HS-27A (cell line): ENCODE measurements at places on chromosomes 12 and 14.

DNA sequence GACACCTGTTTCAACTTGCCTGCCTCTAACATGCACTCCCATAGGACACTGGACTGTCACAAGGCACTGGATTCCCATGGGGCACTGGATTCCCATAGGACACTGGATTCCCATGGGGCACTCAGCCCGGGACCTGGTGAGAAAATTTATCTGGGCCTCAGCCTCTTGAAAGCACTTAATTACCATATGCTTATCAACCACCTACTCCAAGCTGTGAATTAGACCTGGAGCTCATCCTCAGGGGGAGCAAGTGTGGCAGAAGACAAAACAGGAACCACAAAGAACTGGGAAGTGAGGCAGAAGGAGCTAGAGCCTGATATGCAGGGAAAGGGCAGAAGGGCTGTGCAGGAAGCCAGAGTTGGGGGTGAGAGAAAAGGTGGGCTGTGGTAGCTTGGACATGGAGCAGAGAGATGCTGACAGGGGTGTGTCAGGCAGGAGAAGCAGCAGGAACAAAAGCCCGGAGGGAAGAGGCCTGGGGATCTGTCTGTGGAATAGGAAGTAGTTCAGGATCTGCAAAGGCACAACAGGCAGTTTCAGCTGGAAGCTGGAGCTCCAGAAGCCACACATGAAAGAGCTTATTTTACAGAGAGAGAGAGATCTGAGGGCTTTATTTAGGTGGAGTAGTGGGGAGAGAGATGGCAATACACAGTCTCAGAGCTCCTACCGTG, 3.1 kb downstream of the KRT82 start:
- DNase-seq, result no peak

GRCh38 chr12:120231316-120232011, 30.6 kb upstream of the RPLP0 start:
- peak; percentile 94 for DNase-seq

GRCh38 chr12:25005376-25005775, 56.5 kb upstream of the BCAT1 start:
- no peak for DNase-seq

- no peak for DNase-seq
Observed at GRCh38 chr14:97544571-97544970, 747.4 kb downstream of the VRK1 start.

DNA sequence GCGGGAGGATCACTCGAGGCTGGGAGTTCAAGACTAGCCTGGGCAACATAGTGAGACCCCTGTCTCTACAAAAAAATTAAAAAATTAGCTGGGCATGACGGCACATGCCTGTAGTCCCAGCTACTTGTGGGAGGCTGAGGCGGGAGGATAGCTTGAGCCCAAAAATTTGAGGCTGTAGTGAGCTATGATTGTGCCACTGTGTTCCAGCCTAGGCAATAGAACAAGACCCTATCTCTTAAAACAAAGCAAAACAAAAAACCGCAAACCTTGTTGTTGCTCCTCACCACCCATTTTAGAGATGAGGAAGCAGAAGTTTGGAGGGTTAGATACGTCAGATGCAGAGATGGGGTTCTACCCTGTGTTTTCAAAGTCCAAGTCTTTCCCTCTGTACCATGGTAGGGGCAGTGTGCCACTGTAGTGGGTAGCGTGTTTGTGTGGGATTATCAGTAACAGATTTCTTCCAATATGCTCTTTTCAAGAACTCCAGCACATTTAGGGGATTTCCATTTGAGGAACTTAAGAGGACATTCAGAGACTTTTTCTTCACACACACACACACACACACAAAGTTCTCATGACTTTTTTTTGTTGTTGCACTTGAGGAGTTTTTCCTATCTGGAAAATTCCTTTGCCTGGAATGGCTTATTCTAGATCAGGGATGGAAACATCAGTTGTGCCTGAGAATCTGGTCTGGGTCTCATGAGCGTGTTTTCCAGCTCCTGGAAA, 186.5 kb downstream of the CHST11 start:
- DNase-seq, result no peak

- DNase-seq, result no peak
Observed at GRCh38 chr14:23356662-23357061, 4.0 kb upstream of the SLC22A17 start.

GRCh38 chr12:85656561-85656960, 179.6 kb downstream of the RASSF9 start:
- DNase-seq, result no peak

DNA sequence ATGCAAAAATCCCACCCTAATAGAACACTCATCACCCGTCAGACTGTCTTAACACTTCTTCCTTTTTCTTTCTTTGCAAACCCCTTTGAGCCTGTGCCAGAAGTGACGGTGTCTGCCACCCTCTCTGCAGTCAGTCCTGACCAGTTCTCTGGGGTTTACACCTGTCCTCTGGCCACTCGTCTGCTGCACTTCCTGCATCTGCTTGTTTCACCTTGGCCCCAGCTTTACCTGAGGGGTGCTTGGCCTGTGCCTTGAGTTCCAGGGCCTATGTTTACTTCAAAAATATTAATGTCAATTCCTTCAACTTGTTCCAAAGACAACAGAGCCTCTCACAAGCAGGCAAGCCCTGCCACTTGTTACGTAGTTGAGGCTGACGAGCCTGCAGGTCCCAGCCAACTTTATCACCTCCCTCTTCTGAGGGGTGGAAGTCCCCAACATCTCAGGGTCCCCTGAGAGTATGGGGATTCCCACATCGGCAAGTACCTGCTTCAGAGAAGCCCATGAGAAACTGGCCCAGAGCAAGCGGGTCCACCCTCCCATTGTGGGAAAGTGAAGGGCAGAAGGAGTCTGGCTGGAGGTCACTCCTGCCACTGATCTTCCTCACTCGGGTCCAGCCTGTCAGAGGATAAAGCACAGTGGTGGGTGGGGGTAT, 205.4 kb downstream of the DAD1 start:
- DNase-seq, result no peak

DNA sequence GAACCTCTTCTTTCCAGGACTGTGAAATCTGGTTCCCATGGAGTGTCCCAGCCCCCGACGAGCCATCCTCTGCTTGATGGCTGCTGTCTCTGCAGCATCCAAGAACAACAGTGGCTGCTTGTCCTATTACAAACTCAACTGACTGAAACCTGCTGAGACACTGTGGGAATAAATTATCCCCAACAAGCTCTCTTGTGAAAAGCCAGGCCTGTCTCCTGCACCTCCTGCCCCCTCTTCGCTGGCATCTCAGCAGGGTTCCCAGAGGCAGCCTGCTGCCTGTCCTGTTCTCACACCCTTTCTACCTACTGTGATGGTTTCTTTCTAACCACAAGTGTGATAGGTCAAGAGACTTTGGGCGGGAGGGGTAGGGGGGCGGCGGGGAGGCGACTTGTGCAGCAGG, 180.2 kb downstream of the TSPAN9 start:
- no peak for DNase-seq

GRCh38 chr14:54278087-54278486, 118.7 kb upstream of the CDKN3 start:
- no peak for DNase-seq

- DNase-seq, result no peak
Observed at GRCh38 chr12:75970310-75970709, 61.3 kb downstream of the PHLDA1 start.

GRCh38 chr12:23931176-23931575, 18.3 kb downstream of the SOX5 start:
- DNase-seq, result no peak

GRCh38 chr14:102138961-102139285, 774 bp upstream of the WDR20 start:
- no peak for DNase-seq

DNA sequence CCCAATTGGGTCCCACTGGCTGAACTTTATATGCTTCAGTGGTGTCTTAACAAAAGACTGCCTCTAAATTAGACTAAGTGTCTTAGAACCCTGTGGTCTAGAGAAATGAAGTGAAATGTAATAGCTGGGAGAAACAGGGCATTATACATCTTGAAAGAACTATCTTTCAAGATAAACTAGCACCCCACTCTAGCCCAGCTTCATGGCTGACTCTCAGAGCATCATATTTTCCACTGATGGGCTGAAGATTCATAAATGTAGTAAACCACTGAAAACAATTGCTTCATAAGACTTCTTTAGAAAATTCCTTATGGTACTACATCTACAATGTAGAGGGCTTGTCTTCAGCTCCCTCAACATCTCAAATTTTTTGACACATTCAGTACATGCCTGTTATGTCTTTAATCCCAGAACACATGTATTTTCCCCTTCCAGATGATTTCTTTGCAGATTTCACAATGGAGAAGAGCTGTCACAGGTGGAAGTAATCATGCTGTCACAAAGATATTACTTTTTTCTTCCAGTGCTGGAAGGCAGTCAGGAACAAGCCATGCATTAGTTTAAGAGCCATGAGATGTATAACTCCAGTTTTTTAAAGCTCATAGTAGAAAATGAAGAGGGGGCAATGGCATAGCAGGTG, 48.5 kb downstream of the IFNG-AS1 start:
- DNase-seq, result no peak

DNA sequence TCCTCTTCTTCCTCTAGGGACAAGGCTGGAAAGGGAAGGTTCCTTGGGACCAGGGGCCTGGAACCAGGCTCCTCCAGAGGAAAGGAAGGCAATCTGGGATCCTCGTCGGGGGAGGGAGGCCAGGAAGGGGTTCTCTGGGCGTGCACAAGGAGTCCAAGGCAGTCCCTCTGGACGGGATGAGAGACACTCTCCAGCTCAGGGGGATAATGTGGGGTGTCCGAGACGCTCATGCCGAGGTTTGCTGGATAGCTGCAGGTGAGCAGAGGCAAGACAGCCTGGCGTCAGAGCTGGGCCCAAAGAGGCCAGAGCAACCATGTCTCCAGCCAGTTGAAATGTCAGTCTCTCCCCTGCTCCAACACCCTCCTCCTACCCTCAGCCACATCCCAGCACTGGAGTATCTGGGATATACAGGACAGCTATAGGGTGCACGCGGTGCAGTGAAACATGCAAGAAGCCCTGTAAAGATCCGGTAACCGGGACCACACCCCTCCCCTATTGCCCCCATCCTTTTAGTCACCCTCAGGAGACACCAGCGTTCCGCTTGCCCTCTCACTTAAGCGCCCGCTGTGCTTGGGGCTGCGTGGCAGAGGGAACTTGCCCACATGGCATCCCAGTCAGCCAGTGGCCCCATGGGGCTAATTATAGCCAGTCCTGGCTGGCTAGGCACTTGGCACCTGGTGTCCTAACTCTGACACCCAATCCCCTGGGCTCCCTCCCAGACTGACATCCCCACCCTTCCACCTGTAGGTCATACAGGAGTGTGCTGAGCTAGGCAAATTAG, at the start of gene KLHL33:
TSS of gene KLHL33 (minus strand) at position 585 of the 781 bp plus-strand sequence. CDS start at position 230, 355 bp downstream.
- no peak for DNase-seq

DNA sequence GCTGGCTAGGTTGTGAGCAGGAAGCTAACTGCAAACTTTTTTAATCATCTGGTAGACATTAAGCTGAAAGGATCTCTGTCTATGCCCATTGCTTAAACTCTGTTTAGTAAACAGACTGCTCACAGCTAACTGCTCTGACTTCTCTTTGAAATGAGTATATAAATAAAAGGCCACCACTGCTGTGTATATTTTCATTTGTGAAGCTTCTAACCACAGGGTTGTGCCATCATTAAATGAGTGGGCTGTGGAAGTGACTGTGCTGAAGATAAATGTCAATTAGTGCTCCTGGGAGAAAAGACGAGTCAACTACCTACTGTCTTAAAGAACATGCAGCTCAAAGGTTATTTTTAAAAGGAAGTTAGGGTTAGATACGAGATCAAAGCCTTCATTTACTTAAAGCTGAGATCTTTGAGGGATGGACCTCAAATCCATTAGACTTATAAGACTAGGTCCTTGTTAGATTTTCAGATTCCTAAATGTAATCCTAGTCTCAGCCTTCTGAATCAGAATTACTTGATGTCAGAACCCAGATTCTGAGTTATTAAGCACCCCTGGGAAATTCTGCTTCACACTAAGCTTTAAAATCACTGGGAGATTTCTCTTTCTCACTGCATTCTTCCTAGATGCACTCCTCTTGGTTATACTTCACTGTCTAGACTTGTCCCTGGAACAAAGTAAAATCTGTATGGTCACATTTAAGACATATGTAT, 213.1 kb upstream of the FLRT2 start:
- DNase-seq, result no peak

DNA sequence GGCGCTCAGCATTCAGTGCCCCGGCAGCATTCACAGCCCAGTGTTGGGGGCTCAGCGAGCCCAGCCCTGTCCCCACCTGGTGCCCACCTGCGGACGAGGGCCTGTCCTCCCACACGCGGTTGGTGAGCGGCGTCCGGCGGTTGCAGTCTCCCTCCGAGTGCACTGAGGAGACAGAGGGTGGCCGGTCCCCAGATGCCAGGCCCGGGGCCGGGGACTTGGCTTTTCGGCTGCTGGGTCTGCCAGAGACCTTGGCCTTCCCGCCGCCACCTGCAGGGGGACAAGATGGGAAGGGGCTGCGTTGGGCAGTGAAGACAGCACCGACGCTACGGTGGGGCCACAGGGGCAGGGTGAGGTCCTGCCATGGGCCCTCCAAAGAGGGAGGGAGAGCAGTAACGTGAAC, 31.2 kb downstream of the RFLNA start:
- DNase-seq, result no peak

GRCh38 chr14:33617154-33617553, 333.7 kb downstream of the EGLN3 start:
- peak; percentile 59 for DNase-seq

GRCh38 chr12:7134396-7135166, 4.4 kb downstream of the CLSTN3 start:
- DNase-seq, result no peak

- DNase-seq, result no peak
Observed at GRCh38 chr12:40561395-40561966, 130.8 kb upstream of the CNTN1 start.

GRCh38 chr12:111447571-111448265, 42.0 kb downstream of the SH2B3 start:
- DNase-seq, result no peak

DNA sequence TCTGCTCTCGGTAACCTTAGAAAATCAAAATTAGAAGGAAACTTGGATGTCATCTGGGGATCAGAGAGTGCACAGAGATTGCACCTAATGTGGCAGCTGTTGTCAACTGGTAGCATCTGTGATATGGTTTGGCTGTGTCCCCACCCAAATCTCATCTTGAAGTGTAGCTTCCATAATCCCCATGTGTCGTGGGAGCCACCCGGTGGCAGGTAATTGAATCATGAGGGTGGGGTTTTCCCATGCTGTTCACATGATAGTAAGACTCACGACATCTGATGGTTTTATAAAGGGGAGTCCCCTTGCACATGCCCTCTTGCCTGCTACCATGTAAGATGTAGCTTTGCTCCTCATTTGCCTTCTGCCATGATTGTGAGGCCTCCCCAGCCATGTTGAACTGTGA, 127.7 kb upstream of the SRRM4 start:
- DNase-seq, result no peak
